ENCODE measurements at places on chromosomes 2 and 18.

DNA sequence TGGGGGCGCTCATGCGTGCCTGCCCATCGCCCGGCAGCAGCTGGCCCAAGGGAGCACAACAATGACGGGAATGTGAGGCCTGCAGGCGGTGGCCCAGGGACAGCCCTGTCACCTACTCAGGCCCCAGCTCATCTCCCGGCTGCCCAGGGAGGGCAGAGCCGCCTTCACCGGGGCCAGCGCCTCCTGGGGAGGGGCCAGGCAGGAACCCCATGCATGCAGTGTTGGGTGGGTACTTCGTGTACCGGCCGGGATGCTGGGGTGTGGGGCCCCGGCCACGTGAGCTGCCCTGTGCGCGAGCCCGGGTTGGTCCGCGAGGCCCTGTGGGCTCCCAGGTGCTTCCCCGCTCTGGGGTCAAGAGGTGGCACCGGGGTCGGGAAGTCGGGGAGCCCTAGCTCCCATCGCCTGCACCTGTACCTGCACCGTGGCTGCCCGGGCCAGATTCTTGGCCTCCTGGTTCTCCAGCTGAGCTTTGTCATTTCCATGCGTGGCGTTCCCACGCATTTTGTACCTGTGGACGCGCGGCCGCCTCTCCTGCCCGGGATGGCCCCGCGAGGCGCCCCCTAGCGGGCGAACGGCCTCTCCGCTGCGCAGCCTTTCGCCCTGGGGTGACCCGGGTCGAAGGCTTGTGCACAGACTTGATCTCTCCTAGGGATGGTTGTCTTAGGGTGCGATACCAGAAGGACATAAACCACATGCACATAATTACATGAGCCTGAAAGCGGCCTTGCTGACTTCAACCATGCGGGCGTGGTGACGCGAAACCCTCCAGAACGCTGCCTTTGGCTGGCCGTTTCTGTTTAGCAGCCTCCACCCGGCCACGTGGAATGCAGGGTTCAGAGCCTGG lies 950 bp downstream of the KLHL30 start:
- DNase-seq = no peak

DNA sequence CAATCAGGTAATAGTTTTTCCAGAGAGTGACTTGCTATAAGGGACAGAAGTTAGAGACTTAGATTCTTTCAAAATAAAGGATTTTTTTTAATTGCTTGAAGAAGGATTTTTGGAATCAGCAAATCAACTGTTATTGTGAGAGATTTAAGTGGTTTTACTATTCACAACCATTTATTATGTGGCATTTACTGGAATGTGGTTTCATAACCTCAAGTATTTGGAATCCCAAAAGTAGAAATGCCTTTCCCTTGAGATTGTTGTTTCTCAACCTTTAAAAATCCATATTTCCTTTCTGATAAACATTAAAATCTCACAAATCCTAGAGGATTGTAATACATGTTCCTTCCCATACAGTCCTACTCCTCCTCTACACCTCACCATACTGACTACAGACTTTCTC lies 5.0 kb downstream of the TANK start:
- DNase-seq = no peak

- DNase-seq = no peak
These were observed 253.0 kb upstream of the FANCL start for GRCh38 chr2:58494071-58494501.

DNA sequence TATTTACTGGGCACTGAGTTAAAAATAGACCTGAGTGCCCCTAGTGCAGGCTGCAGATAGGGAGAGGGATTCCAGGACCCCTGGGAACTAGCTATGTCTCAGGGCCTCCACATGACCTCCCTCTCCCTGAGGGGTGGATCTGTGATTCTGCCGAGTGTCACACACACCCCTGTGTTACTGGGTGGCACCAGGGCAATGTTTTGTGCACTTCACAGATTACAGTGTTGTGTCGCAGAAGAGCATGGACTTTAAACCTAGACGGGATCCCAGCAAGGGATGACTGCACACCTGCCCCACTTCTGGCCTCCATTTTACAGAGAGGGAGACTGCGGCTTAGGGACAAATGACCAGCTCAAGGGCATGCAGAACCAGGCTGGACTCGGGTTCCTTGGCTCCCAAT lies 65.6 kb downstream of the ZFP36L2 start:
- no peak for DNase-seq

GRCh38 chr18:74722237-74722636 lies 124.6 kb downstream of the ZNF407 start:
- no peak for DNase-seq

DNA sequence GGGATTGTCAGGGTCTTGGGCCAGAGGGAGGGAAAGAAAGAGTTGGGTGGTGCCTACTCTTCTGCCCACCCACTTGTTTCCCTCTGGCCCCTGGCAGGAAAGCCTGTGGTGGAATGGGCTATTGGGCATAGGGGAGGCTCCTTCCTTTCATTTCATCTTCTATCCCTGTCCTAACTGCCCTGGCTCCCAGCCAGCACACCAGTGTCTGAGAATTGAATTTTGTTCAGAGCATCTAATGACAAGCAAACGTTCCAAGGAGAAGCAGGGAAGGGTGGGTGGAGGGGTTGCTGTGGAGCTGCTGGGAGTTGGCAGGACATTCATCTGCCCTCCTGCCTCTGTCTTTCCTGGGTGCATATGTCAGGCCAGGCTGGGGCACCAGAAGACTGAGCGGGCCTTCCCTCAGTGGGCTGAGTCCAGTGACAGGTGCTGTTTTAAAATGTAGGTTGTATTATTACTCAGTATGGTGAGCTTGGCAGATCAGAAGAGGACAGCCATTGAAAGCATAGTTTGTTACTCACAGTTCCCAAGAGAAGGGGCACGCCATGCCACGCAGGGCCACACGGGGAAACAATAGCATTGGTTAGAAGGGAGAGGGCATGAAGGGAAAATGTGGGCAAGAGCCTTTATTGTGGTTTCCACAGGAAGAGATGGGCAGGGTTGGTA lies 171.9 kb downstream of the ACOXL start:
- no peak for DNase-seq

DNA sequence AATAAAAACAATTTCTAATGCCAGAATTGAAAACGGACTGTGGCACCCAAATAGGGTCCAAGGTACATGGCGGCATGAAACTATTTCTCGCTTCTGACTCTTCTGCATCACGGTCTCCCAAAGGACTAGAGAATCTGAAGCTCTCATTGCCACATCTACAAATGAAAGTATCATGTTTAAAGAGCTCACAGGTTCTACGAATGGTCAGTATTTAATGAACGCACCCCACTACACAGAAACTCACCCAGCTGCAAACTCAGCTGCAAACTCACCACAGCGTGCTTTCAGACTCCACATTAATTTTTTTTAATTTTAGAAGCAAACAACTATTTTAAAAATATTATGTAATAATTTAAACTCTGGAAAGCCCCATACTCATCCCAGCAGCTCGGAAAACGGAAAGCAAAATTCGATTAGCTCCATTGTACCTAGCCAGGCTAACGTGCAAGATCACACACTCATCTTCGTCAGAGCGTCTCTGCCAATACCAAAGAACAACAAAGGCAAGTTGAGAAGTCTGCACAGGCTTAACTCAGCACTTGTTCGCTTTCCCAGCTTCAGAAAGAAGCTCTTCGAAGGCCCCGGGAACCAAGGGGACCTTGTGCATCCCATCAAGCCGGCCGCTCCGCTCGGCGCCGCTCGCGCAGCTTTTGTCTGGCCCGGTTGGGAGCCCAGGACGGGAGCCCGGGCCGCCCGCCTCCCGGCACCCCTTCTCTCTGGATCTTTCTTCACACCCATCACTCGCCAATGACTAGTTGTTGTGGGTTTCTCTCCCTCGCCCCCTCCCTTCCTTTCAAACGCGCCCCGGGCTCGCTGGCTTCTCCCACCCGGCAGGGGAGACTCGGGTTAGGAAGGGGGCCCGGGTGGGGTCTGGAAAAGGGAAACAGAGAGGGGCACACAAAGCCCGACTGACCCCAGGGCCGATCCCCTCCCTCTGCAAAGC lies 785 bp downstream of the CLASP1 start:
- no peak for DNase-seq

GRCh38 chr2:182912518-182912915 lies 46.1 kb upstream of the FRZB start:
- DNase-seq = no peak

DNA sequence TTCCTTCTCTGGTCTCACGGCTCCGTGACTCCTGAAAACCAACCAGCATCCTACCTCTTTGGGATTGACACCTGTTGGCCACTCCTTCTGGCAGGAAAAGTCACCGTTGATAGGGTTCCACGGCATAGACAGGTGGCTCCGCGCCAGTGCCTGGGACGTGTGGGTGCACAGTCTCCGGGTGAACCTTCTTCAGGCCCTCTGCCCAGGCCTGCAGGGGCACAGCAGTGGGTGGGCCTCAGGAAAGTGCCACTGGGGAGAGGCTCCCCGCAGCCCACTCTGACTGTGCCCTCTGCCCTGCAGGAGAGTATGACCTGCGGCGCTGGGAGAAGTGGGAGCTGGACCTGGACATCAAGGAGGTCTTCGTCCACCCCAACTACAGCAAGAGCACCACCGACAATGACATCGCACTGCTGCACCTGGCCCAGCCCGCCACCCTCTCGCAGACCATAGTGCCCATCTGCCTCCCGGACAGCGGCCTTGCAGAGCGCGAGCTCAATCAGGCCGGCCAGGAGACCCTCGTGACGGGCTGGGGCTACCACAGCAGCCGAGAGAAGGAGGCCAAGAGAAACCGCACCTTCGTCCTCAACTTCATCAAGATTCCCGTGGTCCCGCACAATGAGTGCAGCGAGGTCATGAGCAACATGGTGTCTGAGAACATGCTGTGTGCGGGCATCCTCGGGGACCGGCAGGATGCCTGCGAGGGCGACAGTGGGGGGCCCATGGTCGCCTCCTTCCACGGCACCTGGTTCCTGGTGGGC lies 10.0 kb downstream of the PROC start:
- no peak for DNase-seq

- no peak for DNase-seq
These were observed 76.5 kb upstream of the DSG1 start for GRCh38 chr18:31241425-31241824.

DNA sequence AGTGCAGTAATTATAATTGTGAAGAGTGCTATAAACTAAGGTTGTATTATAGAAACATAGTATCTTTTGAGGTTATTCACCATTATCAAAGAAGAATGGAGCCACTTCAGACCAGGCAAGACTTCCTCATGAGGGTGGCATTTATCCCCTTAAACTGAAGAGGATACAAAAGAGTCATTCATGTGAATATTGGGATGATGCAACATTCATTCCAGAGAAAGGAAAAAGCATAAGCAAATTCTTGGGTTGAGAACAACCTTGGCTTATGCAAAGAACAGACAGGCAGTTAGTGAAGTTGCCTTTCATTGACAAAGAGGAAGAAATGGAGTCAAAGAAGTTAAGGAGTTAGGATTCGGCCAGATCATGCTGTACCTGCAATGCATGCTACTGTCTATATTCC lies 682.5 kb downstream of the MBD2 start:
- no peak for DNase-seq

GRCh38 chr18:75053028-75053629 lies 155.8 kb downstream of the PTGR3 start:
- no peak for DNase-seq

- DNase-seq = no peak
These were observed 349.2 kb upstream of the ID2 start for GRCh38 chr2:8332646-8333045.

DNA sequence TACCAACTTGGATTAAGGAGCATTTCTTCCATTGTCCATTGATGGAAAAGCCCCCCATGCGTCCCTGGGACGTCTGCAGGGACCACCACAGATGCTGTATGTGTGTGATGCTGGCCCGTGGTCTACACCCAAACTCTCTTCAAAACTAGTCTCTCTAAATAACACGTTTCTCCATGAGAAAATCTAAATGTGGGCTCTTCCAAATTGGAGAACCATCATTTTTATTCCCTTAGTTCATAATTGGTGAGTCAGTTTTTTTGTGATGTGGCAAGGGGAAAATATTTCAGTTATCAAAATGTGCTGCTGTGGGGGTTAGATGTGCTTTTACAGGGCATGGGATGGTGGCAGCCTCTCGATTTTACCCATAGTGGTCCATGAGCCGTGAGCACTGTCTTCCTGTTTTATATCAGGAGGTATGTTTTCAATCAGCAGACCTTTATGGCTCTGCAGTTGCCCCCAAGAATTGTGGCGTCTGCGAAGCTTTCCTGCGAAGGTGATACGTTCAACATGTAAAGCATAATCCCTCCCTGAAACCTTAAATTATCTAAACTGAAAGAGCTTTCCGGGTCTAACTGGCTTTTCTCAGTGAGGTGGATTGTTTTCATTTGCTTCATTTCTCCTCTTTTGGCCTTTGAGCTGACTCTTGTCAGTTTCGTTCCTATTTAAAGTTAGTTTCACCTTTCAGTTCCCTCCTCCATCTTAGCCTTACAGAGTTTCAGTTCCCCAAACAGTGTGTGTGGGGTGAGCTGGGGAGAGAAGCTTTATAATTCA lies 78.4 kb downstream of the SETBP1 start:
- no peak for DNase-seq

DNA sequence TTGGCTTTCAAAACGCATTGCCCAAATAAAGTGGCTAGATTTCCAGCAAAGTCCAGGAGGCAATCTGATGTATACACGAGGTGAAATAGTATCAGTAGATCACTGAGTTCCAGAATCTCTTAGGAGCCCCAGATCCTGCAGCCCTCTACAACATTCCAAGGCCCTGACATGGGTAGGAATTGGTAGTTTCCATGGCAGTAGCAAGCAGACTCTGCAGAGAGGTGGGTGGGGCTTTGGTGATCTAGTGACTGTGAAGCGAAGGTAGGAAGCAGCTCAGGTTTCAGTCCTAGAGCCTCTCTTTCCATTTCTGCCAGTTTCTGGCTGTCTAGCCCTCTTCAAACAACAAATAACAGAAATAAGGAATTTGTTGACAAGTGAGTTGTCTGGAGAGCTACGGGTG lies 13.8 kb upstream of the SGPP2 start:
- DNase-seq = no peak

GRCh38 chr2:9373047-9373446 lies 50.3 kb downstream of the ITGB1BP1 start:
- DNase-seq = no peak

GRCh38 chr2:141137122-141137693 lies 993.6 kb downstream of the LRP1B start:
- no peak for DNase-seq

- DNase-seq = no peak
These were observed 91.5 kb downstream of the PID1 start for GRCh38 chr2:229179628-229180027.

DNA sequence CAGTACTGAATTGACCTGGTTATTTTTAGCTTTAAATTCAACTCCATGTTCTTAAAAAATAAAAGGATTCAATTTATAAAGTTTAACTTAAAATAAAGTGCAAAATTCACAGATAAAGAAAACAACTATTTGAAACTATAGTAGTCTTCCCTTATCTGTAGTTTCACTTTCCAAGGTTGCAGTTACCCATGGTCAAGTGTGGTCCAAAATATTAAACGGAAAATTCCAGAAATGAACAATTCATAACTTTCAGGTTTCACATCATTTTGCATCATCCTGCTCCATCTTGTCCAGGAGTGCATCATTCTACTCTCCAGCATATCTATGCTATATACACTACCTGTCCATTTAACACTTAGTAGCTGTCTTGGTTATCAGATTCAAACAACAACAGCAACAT lies 54.5 kb upstream of the ZNF804A start:
- DNase-seq = no peak

- no peak for DNase-seq
These were observed 33.9 kb upstream of the GLS start for GRCh38 chr2:190846746-190847145.

All from SJSA1 (cell line).